ENCODE measurements at places on chromosomes 7 and 10.

GRCh38 chr7:155804897-155805825 lies 7.1 kb downstream of the SHH start:
- no peak for DNase-seq

GRCh38 chr7:44076101-44076895 lies 6.0 kb downstream of the POLM start:
- DNase-seq: no peak

DNA sequence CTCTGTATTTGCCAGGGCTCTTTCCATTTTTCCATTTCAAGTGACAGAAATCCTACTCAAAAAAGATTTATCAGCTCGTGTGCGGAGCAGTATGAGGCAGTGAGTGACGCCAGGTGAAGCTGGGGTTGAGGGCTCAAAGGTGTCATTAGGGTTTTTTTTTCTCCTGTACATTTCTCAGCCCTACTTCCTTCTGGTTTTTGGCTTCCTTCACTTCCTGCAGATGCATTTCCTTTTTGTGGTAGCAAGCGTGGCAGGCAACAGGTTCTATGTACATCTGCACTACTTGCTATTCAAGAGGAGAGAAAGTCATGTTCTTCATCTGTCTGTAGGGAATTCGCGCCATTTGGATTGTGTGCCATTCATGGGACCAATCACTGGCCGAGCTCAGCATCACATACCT lies 52.8 kb upstream of the AOAH start:
- peak; percentile 84 for DNase-seq

- no peak for DNase-seq
These were observed 771 bp downstream of the PHYHIPL start for GRCh38 chr10:59177031-59177797.

Measured in central memory CD4-positive, alpha-beta T cell (primary cell).